Esophagus muscularis mucosa (tissue), 4 donors: ENCODE measurements at places on chromosomes 7 and 10. TPM values are rescaled to one million over a fixed set of nuclear protein-coding genes. Genes with fewer than 3 reads are reported as not detected.

- no peak overlapping the region for H3K4me3 ChIP-seq
- no peaks in the 10 kb centered on the region for H3K27me3 ChIP-seq
- no peaks in the 10 kb centered on the region for H3K36me3 ChIP-seq
- H3K27ac ChIP-seq, result no peak overlapping the region
- no peak for DNase-seq
Observed at GRCh38 chr7:141190495-141190894, 116.6 kb downstream of the TMEM178B start.

- H3K36me3 ChIP-seq, result no peaks in the 10 kb centered on the region
- DNase-seq, result no peak
- no peaks in the 10 kb centered on the region for H3K4me1 ChIP-seq
- no peak overlapping the region for H3K4me3 ChIP-seq
- H3K27me3 ChIP-seq, result no peaks in the 10 kb centered on the region
Observed at GRCh38 chr7:39615350-39615975, 7.9 kb upstream of the RALA start.

Gene GRID2IP
- not detected for total RNA-seq

Gene SLC39A12
- total RNA-seq, result not detected

Gene CTAGE8
- 1.5 TPM for total RNA-seq

DNA sequence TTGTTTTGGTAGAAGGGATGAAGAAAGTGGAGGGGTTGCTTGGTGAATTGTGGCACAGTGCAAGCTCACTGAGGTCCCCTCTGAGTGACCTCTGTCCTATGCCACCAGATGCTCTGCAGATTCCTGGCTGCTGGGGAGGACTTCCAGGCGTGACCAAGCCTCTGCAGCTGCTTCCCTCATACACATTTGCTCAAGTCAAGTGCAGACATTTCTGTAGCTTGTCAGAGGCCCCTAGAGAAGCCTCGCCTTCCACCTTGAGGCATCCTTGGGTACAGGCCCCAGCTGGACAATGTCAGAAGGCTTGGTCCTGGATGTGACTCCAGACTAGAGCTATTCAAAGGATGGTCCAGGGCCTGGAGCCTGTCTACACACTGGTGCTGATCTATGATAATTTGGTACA, 464.2 kb downstream of the PLXNA4 start:
- H3K4me1 ChIP-seq, result no peaks in the 10 kb centered on the region
- H3K4me3 ChIP-seq, result no peak overlapping the region
- H3K27ac ChIP-seq, result no peak overlapping the region

Gene CDNF
- 0.52 TPM for total RNA-seq

DNA sequence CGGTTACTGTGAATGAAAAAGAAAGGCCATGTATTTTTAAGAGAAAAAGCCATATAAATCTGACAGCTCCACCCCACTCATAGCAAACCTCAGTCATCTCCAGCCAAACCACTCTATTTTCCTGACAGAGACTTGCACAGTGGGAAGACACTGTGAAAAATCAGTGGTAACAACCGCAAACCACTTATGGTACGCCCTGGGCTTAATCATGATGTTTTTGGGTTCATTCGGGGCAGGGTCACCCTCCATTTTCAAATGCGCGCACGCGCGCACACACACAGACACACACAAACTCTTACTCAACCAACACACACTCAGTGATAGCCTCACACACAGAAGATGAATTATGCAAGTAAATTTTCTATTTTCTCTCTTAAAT, 82.1 kb upstream of the HPS1 start:
- no peaks in the 10 kb centered on the region for H3K27me3 ChIP-seq
- DNase-seq, result peak; percentile 26
- H3K36me3 ChIP-seq, result no peaks in the 10 kb centered on the region
- H3K27ac ChIP-seq, result no peak overlapping the region
- no peak overlapping the region for H3K4me3 ChIP-seq

DNA sequence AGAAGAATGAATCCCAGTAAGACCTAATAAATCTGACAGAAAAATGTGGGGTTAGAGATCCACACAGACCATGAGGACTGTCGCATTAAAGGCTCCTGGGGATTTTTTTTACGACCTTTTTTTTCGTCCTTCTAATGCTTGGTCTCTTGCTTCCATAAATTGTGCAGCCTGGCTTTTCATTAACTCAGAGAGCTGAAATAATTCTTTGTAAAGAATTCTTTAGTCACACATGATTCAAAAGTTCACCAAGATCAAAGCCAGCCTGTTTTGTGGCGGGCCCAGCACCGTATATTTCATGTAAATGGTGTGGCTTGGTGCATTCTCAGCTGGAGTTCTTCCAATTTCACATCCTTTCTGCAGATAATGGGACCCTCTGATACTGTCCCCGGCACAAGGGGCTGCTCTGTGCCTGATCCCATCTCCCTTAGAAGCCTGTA, 206.6 kb upstream of the BMPER start:
- no peaks in the 10 kb centered on the region for H3K36me3 ChIP-seq
- H3K4me3 ChIP-seq, result no peak overlapping the region
- no peaks in the 10 kb centered on the region for H3K4me1 ChIP-seq
- H3K27ac ChIP-seq, result no peak overlapping the region
- H3K27me3 ChIP-seq, result no peaks in the 10 kb centered on the region

- no peak for DNase-seq
- H3K27me3 ChIP-seq, result no peaks in the 10 kb centered on the region
- H3K4me1 ChIP-seq, result peaks cover 4% of the 10 kb centered on the region
- H3K27ac ChIP-seq, result no peak overlapping the region
- no peaks in the 10 kb centered on the region for H3K36me3 ChIP-seq
- no peak overlapping the region for H3K4me3 ChIP-seq
Observed at GRCh38 chr7:154841731-154842331, 161.1 kb downstream of the PAXIP1 start.

Gene CHST12
- total RNA-seq, result 24.0 TPM

- no peaks in the 10 kb centered on the region for H3K4me1 ChIP-seq
- H3K36me3 ChIP-seq, result no peaks in the 10 kb centered on the region
- H3K27ac ChIP-seq, result no peak overlapping the region
- H3K4me3 ChIP-seq, result no peak overlapping the region
- no peaks in the 10 kb centered on the region for H3K27me3 ChIP-seq
Observed at GRCh38 chr7:115356139-115356746, 434.3 kb downstream of the MDFIC start.

Gene CYP26A1
- total RNA-seq, result not detected

Gene ITIH5
- 24.9 TPM for total RNA-seq

Gene NPY4R
- total RNA-seq, result not detected

DNA sequence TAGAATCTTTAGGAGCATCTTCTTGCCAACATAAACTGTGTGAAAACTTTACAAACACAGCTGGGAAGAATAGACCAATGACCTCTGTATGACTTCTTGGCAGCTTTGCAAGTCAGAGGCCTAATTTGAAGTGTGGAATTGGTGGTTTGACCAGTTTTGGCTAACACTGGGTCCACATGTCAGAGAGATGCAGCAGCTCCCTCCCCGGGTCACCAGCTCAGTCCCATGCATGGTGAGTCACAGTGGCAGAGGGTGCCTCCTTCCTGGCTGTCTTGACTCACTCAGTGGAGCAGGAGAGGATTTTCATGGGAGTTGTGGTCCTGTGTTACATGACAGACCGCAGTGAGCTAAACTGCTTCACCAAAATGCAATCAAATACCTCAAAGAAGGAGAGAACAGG, 8.2 kb upstream of the STARD3NL start:
- peak overlapping the region; percentile 25 for H3K27ac ChIP-seq
- H3K4me3 ChIP-seq, result no peak overlapping the region
- DNase-seq, result no peak

DNA sequence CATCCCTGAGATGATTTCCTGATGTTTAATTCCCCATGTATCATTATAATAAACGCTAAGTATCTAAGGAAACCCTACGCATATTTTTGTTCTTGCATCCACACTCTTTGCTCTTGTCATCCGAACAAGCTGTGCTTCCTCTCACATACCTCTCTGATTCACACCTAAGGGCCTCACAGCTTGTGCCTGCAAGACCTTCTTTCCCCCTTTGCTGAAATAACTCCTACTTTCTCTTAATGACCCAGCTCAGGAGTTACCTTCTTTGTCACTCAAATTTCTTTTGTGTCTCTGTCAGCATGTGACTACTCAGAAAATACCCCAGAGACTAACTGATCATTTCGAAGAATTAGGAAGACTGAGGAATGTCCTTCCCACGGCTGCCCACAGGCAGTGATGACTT, 209.3 kb upstream of the IMMP2L start:
- H3K4me1 ChIP-seq, result peaks cover under 1% of the 10 kb centered on the region
- H3K4me3 ChIP-seq, result no peak overlapping the region
- no peak overlapping the region for H3K27ac ChIP-seq

DNA sequence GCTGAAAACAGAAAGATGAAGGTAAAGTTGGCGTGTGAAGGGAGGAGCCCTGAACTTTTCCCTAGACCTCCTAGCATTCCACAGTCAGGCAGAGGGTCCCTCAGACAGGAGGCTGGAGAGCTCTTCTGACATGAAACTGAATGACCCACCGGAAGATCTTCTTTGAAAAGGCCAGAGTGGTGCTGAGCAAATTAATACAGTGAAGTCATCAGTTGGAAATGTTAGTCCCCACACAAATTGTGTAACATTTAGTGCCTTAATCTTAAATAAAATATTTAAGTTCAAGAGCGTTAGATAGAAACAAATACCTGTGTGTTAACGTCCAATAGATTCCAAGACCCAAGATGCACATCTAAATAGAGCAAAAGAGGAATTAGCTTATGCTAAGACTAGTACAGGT, 49.0 kb upstream of the WNT16 start:
- no peak for DNase-seq
- no peak overlapping the region for H3K27ac ChIP-seq
- H3K27me3 ChIP-seq, result no peaks in the 10 kb centered on the region
- no peaks in the 10 kb centered on the region for H3K4me1 ChIP-seq
- H3K36me3 ChIP-seq, result peaks cover 20% of the 10 kb centered on the region
- H3K4me3 ChIP-seq, result no peak overlapping the region

DNA sequence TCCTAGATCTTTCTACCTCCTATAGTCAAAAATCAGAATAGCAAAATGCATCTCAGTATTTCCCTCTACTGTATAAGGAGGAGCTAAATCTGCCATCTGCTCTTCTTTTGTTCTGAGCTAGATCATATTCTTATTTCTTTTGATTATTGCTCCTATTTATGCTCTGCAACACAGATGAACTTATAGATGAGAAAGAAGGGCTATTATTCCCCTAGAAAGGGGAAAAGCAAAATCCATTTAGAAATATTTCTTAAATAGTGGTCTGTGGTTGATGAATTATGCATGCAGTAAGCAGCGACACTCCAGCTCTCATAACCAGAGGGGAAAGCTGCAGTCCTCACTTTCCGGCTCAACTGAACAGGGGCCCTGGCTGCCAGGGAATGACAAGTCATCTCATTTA, 207.3 kb upstream of the SORCS1 start:
- no peaks in the 10 kb centered on the region for H3K36me3 ChIP-seq
- no peak overlapping the region for H3K27ac ChIP-seq
- DNase-seq, result no peak
- no peak overlapping the region for H3K4me3 ChIP-seq
- H3K27me3 ChIP-seq, result no peaks in the 10 kb centered on the region

- H3K4me3 ChIP-seq, result no peak overlapping the region
- peaks cover 58% of the 10 kb centered on the region for H3K36me3 ChIP-seq
- DNase-seq, result no peak
- no peaks in the 10 kb centered on the region for H3K4me1 ChIP-seq
Observed at GRCh38 chr7:108497082-108497725, 28.7 kb downstream of the PNPLA8 start.

DNA sequence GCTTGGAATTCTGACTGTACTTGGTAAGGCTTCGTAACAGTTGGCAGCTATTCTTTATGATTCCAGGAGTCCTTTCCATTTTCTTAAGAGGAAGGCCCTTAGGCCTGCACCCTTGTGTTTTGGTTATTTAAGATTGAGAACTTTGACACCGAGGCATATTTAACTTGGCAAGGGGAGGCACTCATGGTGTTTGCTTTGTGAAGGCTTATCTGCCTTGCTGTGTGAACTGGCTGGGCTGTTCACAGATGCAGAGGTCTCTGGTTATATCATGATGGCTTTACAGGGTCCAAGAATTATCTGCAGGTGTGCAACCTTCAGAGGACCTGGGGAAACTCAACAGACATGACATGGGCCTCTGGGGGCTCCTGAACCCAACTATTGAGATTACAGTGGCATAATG, 833 bp upstream of the PNLIPRP1 start:
- no peak overlapping the region for H3K4me3 ChIP-seq
- no peaks in the 10 kb centered on the region for H3K27me3 ChIP-seq
- DNase-seq, result no peak
- no peak overlapping the region for H3K27ac ChIP-seq

Gene TAS2R3
- total RNA-seq, result not detected
